ENCODE measurements at places on chromosomes 3 and 15.

GRCh38 chr3:186418671-186419145, 56.7 kb upstream of the DGKG start:
- no peak for DNase-seq

- no peak for DNase-seq
These were observed at the start of gene ZNF660 for GRCh38 chr3:44584646-44585501. Gene ZNF660, plus strand, starts transcription at chr3:44584964. Its CDS starts 9,230 bp downstream, at chr3:44594194.

DNA sequence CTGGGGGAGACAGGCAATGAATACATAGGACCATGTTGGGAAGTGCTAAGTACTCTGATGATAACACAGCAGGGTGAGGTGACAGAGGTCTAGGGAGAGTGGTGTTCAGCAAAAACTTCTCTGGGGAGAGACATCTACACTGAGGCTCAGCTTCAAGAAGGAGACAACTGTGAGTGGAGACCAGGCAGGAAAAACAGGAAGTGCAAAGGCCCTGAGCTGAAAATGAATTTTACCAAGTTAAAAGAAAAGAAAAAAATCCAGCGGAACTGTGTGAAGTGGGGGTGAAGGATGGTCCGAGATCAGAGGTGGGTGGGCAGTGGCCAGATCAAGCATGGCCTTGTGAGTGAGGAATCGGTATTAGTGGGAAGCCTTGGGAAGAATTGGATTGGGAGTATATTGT, 110.1 kb upstream of the CLSTN2 start:
- DNase-seq = no peak

GRCh38 chr3:49903451-49904424, at the start of gene MST1R:
Gene MST1R, minus strand, starts transcription at chr3:49903873. Its CDS starts 264 bp downstream, at chr3:49903609.
- peak; percentile 38 for DNase-seq

DNA sequence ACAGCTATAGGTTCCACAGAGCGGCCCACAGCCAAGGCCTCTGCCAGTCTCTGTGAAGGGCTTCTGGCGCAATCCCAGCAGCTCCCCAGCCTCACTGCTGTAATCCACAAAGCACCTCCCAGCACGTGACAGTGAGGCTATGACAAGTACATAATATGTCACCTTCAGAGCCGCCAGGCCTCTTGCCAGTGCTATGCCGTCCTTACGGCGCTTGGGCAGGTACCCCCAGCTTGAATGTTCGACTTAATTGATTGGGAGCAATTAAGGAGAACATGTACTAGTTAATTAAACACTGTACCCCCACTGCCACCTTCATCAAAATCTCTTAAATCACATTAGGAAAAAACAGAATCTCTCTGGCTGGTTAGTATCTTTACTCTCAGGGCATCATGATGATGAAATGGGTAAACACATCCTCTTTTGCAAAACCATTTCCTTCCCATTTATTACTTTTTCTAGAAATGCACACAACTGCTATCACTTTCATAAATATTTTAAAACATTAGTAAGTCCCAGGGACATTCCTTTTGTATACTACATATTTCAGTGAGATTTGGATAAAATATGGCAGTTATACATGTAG, 169.9 kb downstream of the XXYLT1 start:
- no peak for DNase-seq

GRCh38 chr3:7272203-7272602, 411.3 kb downstream of the GRM7 start:
- no peak for DNase-seq

DNA sequence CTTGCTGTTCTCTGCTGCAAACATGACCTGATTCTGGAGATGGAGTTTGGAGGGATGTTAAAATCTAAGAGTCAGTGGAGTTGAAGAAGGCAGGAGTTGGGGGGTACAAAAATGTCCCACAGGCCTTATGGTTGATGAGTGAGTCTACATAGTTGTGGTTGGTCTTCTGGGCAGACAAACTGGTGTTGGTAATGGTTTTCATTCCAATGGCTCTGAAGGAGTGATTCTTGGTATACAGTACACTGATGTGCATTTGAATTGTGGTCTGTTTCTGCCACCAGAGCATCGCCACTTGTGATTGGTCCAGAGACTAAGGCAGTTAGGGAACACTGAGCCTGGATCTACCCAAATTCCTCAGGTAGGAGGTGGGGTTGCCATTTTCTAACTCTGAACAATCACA, 514.1 kb upstream of the CFAP20DC start:
- DNase-seq = no peak

DNA sequence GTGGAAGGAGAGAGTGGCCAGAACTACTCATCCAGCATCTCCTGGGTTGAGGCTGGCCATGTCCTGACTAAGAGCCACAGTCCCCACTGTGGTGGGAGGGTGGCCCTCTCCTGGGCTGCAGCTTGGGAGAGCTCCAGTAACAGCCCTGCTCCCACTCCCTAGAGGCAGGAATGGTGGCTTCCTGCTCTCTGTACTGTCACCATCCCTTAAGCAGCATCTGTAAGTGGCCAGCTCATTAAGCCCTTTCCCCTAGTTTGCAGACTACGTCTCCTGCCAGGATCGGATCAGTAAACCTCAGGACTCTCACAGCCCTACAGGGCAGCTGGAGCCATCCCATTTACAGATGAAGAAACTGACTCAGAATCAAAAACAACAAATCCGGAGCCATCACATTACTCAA, 30.5 kb downstream of the DNAJB8 start:
- no peak for DNase-seq

GRCh38 chr15:28219116-28219515, 102.9 kb downstream of the HERC2 start:
- DNase-seq = no peak

DNA sequence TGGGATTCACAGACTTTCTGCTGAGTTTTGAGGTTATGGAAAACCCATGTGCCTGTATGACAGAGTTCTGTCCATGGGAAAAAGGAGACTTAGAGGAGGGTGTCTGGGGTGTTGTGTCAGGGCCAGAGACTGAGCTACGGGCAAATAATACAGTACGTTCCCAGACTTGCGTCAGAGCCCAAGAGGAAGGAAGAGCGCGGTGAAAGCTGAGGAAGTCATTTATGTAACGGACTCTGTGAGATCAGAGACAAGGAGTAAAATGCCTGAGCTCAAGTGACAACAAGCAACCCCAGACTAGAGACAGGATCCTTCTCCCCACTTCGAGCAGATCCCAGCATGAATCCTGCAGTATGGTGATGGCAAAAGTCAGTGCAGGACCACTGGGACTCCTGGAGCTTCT, 368.6 kb upstream of the MCTP2 start:
- DNase-seq = no peak

- no peak for DNase-seq
These were observed 17.5 kb downstream of the TGM5 start for GRCh38 chr15:43249236-43249635.

DNA sequence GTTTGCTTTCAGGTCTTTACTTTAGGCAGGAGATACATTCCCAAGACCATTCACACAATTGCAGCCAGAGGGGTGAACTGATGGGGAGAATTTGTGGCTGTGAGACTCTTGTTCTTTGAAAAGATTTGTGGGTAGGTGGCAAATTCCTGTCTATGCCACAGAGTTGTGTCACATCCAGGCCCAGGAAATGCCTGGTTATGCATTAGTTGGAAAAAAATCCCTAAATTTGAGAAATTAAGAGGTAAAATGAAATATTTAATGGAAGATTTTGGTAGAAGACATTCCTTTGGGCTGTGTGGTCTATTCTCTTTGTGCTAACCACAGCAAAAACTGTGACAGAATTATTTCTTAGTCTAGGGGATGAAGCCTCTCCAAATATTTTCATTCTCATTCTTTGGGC, 28.8 kb downstream of the SAMMSON start:
- DNase-seq = no peak

GRCh38 chr3:197809356-197810020, 18.4 kb downstream of the LRCH3 start:
- no peak for DNase-seq

- peak; percentile 38 for DNase-seq
These were observed 24.6 kb upstream of the CORO2B start for GRCh38 chr15:68553994-68554720.

GRCh38 chr15:29635513-29636098, 186.7 kb downstream of the TJP1 start:
- DNase-seq = no peak

DNA sequence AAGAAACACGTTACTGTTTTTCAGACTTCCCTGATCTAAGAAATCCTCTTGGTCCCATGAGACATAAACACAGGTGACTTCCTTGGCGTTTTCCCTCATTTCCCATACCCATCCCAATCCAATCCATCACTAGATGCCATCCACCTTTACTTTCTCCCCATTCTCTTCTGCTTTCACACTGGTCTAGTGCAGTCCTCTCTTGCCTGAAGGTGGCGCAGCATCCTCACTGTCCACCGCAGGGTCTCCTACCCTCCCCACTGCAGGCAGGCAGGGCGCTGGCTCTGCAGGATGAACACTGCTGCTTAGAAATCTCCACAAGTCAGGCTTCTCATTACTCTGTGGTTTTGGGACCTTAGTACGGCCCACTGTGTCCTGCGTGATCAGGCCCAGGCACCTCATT, 58.2 kb downstream of the RAB7A start:
- peak; percentile 25 for DNase-seq

DNA sequence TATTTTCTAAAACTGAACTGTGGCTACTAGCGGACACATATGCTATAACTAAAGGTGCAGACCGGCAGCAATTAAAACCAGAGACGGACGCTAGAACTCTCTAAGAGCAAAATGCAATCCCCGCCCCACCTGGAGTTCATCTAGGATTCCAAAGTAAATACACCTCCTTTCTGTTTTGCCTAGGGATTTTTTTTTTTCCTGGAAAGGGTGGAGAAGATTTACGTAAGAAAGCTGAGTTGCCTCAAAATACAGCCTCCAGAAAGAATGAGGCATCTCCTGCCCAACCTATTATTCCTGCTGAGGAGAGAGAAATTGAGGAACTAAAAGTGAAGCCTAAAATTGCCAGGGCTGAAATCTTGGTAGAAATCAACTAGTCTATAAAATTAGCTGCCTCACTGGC, 150.2 kb downstream of the TP63 start:
- no peak for DNase-seq

DNA sequence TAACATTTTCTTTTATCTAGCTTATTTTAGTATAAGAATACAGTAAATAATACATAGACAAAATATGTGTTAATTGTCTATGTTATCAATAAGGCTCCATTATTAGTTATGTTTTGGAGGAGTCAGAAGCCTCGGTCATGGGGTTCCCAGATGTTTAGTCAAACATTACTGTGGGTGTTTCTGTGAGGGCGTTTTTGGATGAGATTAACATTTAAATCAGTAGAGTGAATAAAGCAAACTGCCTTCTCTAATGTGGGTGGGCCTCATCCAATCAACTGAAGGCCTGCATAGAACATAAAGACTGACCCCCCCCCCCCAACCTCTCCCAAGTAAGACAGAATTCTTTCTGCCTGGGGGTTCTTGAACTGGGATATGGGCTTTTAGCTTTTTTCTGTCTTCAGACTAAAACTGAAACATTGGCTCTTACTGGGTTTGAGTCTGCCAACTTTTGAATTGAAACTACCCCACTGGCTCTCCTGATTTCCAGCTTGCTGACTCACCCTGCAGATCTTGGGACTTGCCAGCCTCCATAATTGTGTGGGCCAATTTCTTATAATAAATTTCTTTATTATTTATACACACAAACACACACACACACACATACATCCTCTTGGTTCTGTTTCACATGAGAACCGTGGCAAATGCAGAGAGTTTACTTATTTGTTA, 192.0 kb downstream of the TPRG1 start:
- DNase-seq = no peak

GRCh38 chr3:112390783-112391641, 58.1 kb downstream of the CD200 start:
- DNase-seq = no peak

- no peak for DNase-seq
These were observed 900 bp upstream of the EOMES start for GRCh38 chr3:27723001-27723445.

- DNase-seq = no peak
These were observed 163.7 kb upstream of the CBLB start for GRCh38 chr3:106032479-106032878.

DNA sequence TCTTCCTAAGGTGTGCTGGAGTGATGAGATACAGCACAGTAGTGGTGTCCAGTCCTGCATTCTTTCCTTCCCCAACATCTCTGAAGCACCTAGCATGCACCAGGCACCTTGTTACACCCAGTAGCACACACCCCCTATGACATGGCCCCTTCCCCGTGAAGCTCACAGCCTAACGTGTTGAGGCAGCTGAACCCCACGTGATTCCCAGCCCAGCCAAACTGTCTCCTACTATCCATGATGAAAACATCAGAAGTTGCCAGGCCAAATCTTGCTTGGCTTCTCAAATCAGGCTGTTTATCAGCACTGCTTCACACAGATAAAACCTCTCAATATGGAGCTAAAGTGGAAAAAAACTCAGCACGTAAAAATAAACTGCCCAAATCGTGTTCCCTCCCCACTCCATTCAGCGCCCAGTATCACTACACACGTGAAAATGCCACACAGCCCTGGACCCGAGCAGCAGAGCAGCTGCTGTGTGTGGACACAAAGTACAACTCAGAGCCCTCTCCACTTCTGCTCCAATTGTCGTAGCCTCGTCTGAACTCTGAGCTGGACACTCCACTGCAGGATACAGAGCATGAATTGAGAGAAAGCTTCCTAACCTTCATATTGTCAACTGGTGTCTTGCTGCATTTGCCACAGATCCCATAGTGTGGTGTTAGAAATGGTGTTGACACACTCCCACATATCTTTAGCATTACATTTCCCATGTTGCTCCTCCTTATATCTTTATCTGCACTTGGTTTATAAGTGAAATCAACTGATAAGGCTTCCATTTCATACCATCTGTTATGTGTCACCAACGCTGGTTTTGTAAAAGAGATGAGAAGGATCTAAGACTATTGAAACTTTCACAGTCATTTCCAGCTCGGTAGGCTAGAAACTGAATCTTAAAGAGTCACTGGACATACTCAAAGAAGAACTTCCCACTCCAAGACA, 279.8 kb downstream of the RORA start:
- DNase-seq = no peak

- DNase-seq = no peak
These were observed 304.9 kb upstream of the ADAMTS9 start for GRCh38 chr3:64992530-64993285.

GRCh38 chr3:25604107-25604805, 60.5 kb downstream of the TOP2B start:
- no peak for DNase-seq

- no peak for DNase-seq
These were observed 156.8 kb upstream of the ICE2 start for GRCh38 chr15:60635507-60636352.

DNA sequence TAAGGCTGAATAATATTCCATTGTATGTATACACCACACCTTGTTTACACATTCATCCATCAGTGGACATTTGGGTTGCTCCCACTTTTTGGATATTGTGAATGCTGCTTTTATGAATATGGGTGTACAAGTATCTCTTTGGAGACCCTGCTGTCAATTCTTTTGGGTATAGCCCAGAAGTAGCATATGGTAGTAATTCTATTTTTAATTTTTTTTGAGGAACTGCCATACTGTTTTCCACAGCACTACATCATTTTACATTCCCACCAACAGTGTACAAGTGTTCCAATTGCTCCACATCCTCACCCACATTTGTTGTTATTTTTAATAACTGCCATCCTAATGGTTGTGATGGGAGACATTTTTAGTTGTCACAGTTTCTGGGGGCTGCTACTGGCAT, 69.9 kb upstream of the PSMD6 start:
- no peak for DNase-seq
